ENCODE measurements at places on chromosomes 7 and 10.
A peak's percentile ranks its signal among the peaks of the same experiment; 100 is the strongest.

DNA sequence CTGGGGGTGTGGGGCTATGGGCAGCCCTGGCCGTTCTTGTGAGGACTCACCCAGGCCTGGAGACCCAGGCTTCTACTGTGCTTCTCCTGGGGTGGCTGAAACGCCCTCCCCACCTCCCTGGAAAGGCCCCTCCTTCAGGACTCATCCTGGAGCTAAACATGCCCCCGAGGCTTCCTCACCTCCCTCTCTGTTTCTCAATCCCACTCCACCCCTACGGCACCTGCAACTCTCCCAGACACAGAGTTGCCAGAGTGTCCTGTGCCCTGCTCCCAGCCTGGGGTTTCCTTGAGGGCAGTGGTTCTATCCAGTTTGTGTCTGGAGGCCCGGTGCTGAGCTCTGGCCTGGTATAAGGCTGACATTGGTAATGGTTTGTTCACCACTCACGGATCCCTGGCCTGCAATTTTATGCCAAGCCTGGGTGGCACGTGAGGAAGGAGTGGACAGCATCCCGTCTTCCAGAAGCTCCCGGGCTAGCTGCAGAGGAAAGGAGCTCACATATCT is 68.0 kb downstream of the GRID1 start:
- no peak overlapping the region for H3K27ac ChIP-seq
- H3K27me3 ChIP-seq: no peaks in the 10 kb centered on the region
- DNase-seq: no peak
- H3K4me1 ChIP-seq: peaks cover 7% of the 10 kb centered on the region

- no peak overlapping the region for H3K27ac ChIP-seq
- H3K4me1 ChIP-seq: no peaks in the 10 kb centered on the region
- no peak for DNase-seq
Observed at GRCh38 chr10:120022357-120022756, 129.8 kb downstream of the SEC23IP start.

DNA sequence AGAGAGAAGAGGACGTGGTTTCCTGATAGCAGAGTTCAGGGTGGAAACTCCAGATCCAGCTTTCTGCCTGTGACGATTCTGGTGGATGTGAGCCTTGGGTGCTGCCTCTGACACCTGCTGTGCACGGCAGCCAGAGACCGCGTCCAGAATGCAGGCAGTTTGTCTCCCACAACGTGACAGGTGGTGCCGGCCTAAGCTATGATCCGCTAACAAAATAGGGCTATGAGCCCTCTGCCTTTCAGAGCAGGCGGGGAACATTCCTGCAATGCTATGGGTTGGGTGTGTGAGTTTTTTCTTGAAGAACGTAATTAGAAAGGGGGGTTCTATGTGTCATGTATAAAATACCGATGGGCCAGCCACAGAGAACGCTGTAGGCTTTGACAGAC is 297.3 kb upstream of the PRKCQ start:
- H3K27me3 ChIP-seq: no peaks in the 10 kb centered on the region
- no peak for DNase-seq
- H3K4me3 ChIP-seq: no peak overlapping the region
- no peaks in the 10 kb centered on the region for H3K36me3 ChIP-seq
- peaks cover 16% of the 10 kb centered on the region for H3K4me1 ChIP-seq
- no peak overlapping the region for H3K27ac ChIP-seq

- H3K36me3 ChIP-seq: peaks cover 16% of the 10 kb centered on the region
- H3K4me3 ChIP-seq: no peak overlapping the region
Observed at GRCh38 chr7:6153646-6154541, 118.5 kb downstream of the CYTH3 start.

GRCh38 chr10:91328320-91328984 is 81.7 kb upstream of the HECTD2 start:
- H3K27ac ChIP-seq: no peak overlapping the region
- H3K4me3 ChIP-seq: no peak overlapping the region
- H3K36me3 ChIP-seq: no peaks in the 10 kb centered on the region
- no peaks in the 10 kb centered on the region for H3K4me1 ChIP-seq
- H3K27me3 ChIP-seq: no peaks in the 10 kb centered on the region
- DNase-seq: no peak

GRCh38 chr7:133358708-133359107 is 105.8 kb downstream of the EXOC4 start:
- peaks cover 44% of the 10 kb centered on the region for H3K4me1 ChIP-seq
- no peaks in the 10 kb centered on the region for H3K27me3 ChIP-seq
- DNase-seq: no peak
- no peak overlapping the region for H3K4me3 ChIP-seq
- H3K36me3 ChIP-seq: peaks cover 2% of the 10 kb centered on the region

DNA sequence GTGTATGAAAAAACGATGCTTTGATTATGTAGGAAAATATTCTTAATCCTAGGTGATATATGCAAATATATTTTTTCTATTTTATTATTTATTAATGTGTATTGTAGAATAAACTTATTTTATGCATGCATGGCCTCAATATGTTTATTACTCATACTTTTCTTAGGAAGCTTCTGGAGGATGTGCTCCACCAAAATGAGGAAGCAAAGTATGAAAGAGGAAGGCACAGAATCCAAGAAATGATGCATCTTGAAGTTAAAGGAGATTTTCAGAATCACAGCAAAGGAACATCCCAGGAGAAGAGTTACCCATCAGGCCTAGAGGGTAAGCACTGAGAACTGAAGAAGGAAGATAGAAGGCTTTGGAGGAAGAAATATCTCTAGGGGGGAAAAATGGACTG is 35.0 kb upstream of the MRPS16 start:
- no peaks in the 10 kb centered on the region for H3K27me3 ChIP-seq
- no peak for DNase-seq
- H3K4me1 ChIP-seq: no peaks in the 10 kb centered on the region
- no peaks in the 10 kb centered on the region for H3K36me3 ChIP-seq

DNA sequence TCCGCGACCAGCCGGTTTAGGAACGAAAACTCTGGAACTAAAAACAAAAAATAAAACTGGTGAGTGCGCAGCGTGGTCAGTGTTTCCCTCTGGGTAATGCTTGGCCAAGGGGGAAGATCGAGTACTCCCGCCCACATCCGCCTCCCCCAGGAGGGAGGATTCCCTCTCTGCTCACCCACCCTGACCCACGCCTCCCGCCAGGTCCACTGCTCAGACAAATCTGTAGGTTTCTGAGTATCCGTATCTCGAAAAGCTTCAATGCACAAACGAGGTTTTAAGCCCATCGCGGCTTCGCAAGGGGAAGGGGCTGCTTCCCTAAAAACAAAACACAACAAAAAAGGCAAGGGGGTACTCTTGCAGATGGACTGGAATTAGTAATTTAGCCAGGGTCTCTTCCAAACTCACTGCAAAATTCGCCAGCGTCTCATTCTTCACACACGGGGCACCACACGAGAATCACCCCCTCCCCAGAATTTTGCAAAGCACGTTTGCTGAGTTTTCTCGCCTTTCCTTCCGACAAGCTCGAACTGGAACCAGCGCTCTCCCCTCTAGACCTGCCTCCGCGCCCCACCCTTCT is 75.2 kb downstream of the INSIG1 start:
- no peak overlapping the region for H3K27ac ChIP-seq
- peaks cover 96% of the 10 kb centered on the region for H3K27me3 ChIP-seq
- H3K36me3 ChIP-seq: no peaks in the 10 kb centered on the region

DNA sequence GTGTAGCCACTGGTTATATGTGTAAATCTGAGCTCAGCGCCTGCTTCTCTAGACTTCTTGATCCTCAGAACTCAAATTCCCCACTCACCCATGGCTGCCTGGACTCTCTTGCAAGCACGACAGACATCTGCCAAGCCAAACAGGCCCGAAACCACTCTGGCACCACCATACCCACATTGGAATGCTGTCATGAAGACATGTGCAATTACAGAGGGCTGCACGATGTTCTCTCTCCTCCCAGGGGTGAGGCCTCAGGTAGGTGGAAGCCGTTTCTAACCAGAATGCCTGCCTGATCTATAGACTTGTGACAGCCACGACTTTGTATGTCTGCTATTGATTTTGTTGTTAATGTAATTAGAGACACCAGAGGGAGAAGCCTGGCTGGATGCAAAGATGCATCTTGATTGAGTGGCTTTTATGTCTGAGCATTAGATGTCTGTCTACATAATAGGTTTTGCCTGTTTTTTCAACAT is 4.0 kb downstream of the BAMBI start:
- no peak for DNase-seq
- H3K4me3 ChIP-seq: peak overlapping the region; percentile 98
- peaks cover 28% of the 10 kb centered on the region for H3K36me3 ChIP-seq

DNA sequence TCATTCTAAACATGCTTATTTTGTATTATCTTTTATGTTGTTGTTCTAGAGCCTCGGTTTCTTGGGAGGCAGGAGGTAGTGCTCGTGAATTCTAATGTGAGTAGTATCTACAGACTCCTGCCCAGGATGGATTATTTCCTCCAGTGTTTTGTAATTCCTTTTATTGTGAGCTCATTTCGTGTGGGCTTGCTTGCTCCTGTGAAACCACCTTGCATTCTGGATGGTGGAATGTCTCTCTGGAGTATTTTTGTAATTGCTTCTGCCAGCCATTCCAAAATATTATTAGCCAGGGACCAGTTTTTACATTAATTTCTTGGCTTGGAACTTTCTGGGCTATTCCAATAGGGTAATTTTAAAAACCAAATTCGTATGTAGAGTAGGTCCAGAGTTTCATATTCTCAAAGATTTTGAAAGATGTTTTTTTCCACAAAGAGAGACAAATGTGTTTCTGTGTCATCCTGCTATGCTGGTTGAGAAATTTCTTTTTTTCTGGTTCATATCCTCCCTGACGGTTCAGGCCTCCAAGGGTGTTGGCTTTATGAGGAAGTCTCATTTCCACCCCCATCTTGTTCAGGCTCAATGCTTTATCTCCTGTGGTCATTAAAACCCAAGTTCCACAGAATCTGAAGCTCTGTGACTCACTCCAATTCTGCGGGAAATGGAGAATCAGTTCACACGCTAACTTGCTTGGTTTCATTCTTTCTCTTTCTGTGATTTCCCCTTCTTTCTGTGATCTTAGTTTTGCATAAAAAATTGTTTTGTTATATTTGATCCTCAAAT is 41.7 kb upstream of the CALD1 start:
- no peaks in the 10 kb centered on the region for H3K27me3 ChIP-seq
- H3K4me1 ChIP-seq: 0 out of 2 replicates have a peak, but pooled peaks cover 2% of the 10 kb centered on the region
- no peak overlapping the region for H3K4me3 ChIP-seq
- no peak overlapping the region for H3K27ac ChIP-seq

DNA sequence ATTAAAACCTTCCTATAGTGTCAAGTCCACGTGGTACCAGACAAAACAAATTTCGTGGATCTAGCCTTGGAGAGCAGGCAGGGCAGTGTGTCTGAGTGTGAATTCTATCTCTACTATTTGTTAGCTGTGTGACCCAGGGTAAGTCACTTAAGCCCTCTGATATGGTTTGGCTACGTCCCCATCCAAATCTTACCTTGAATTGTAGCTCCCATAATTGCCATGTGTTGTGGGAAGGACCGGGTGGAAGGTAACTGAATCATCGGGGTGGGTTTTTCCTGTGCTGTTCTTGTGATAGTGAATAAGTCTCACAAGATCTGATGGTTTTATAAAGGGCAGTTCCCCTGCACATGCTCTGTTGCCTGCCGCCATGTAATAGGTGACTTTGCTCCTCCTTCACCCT is 2.8 kb upstream of the NPFFR1 start:
- no peaks in the 10 kb centered on the region for H3K36me3 ChIP-seq
- no peak overlapping the region for H3K4me3 ChIP-seq
- H3K27ac ChIP-seq: no peak overlapping the region

DNA sequence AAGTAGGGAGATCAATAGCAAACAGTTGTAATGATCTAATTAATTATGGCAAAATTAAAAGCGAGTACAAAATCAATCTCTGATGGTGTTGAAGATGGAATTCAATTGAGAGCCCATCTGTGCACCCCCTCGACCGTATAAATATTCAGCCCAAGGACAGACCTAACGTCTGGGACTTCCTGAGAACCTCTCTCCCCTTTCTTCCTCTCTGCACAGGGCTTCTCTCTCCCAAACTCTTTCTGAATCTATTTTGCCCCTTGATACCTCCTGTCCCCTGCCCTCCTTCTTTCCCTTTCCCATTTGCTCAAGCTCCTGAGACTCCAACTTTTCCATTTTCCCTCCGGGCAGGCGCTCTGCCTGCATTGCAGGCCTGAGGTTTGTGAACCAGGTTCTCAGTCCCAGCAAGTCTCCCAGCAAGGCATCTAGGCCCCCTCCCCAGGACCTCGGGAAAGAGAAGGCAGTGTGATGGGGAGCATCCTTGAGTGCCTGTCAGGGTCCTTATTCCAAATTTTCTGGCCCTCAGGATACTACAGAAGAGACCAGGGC is 8.5 kb upstream of the PAX2 start:
- H3K27me3 ChIP-seq: peaks cover 100% of the 10 kb centered on the region
- DNase-seq: peak; percentile 46
- no peaks in the 10 kb centered on the region for H3K36me3 ChIP-seq
- H3K27ac ChIP-seq: no peak overlapping the region
- peaks cover 69% of the 10 kb centered on the region for H3K4me1 ChIP-seq

GRCh38 chr7:84277628-84278224 is 83.1 kb upstream of the SEMA3A start:
- no peaks in the 10 kb centered on the region for H3K27me3 ChIP-seq
- peak; percentile 99 for DNase-seq
- no peaks in the 10 kb centered on the region for H3K36me3 ChIP-seq
- H3K4me1 ChIP-seq: peaks cover 17% of the 10 kb centered on the region
- no peak overlapping the region for H3K4me3 ChIP-seq
- H3K27ac ChIP-seq: peak overlapping the region; percentile 78

GRCh38 chr7:123675181-123675473 is 19.5 kb downstream of the LMOD2 start:
- H3K36me3 ChIP-seq: no peaks in the 10 kb centered on the region
- H3K4me3 ChIP-seq: no peak overlapping the region
- H3K27me3 ChIP-seq: no peaks in the 10 kb centered on the region
- no peak for DNase-seq
- H3K27ac ChIP-seq: no peak overlapping the region

GRCh38 chr10:95815701-95816240 is 59.8 kb downstream of the ENTPD1 start:
- no peaks in the 10 kb centered on the region for H3K36me3 ChIP-seq
- H3K27ac ChIP-seq: no peak overlapping the region
- H3K4me3 ChIP-seq: no peak overlapping the region
- DNase-seq: no peak

GRCh38 chr7:157873664-157874063 is 536.9 kb downstream of the DNAJB6 start:
- H3K4me1 ChIP-seq: no peaks in the 10 kb centered on the region
- no peak for DNase-seq
- no peaks in the 10 kb centered on the region for H3K27me3 ChIP-seq
- no peak overlapping the region for H3K27ac ChIP-seq
- no peaks in the 10 kb centered on the region for H3K36me3 ChIP-seq

DNA sequence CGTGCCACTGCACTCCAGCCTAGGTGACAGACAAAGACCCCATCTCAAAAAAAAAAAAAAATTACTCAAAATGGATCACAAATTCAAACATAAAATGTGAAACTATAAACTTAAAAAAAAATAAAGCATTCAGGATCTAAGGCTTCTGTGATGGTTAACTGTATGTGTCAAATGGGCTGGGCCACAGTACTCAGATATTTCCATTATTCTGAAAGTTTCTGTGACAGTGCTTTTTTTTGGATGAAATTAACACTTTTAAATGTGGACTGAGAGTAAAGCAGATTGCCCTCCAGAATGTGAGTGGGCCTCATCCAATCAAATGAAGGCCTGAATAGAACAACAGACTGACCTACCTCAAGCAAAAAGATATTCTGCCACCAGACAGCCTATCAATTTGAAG is 26.0 kb downstream of the ARHGAP12 start:
- H3K27ac ChIP-seq: no peak overlapping the region
- H3K36me3 ChIP-seq: peaks cover 7% of the 10 kb centered on the region
- H3K4me1 ChIP-seq: peaks cover 26% of the 10 kb centered on the region

All from GM23338 (cell line).